Stomach (tissue), 19 donors: ENCODE measurements at places on chromosomes 4 and X. TPM values are rescaled to one million over a fixed set of nuclear protein-coding genes. Genes with fewer than 3 reads are reported as not detected.

Gene NAP1L3
- 0.87 TPM for polyA plus RNA-seq

Gene NWD2
- 0.05 TPM for polyA plus RNA-seq

Gene NXF2B
- polyA plus RNA-seq = not detected

Gene CNGA1
- polyA plus RNA-seq = 5.4 TPM

Gene RS1
- polyA plus RNA-seq = not detected

Gene ARHGEF9
- polyA plus RNA-seq = 12.9 TPM

Gene RAB41
- not detected for polyA plus RNA-seq
